NCI-H187 (cell line): ENCODE measurements at places on chromosomes 11 and 22.

DNA sequence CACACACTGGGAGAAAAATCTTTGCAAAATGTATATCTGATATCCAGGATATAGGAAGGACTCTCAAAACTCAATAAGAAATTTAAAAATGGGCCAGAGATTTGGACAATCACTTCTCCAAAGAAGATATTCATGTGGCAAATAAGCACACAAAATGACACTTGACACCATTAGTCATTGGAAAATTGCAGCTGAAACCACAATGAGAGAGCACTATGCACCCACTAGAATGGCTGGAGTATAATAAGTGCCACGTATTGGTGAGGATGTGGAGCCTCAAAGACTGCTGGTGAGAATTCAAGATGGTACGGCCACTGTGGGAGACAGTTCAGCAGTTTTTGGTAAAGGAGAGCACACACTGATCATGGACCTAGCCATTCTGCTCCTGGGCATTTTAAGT, 12.8 kb upstream of the OSBPL5 start:
- no peak for DNase-seq

- DNase-seq, result no peak
Measured at GRCh38 chr22:35407362-35407761, 7.4 kb downstream of the MCM5 start.

- DNase-seq, result no peak
Measured at GRCh38 chr11:78564490-78565467, 9.9 kb downstream of the NARS2 start.

DNA sequence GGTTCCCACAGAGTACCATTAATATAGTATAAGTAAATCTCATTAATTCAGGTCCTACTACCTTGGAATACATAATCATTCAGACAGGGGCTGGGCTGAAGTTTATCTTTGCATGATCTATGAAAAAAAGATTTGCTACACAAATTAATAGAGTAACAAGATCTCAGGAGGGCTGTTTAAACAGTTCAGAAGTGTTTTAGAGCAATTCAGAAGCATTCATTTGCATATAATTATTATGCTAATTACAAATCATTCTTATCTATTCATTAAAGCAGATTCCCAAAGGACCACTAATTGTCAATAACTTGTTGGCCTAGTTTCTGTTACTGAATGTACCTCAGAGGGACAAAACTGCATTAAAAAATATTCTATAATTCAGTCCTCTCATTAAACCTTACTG, 40.5 kb downstream of the PITPNB start:
- DNase-seq, result no peak

DNA sequence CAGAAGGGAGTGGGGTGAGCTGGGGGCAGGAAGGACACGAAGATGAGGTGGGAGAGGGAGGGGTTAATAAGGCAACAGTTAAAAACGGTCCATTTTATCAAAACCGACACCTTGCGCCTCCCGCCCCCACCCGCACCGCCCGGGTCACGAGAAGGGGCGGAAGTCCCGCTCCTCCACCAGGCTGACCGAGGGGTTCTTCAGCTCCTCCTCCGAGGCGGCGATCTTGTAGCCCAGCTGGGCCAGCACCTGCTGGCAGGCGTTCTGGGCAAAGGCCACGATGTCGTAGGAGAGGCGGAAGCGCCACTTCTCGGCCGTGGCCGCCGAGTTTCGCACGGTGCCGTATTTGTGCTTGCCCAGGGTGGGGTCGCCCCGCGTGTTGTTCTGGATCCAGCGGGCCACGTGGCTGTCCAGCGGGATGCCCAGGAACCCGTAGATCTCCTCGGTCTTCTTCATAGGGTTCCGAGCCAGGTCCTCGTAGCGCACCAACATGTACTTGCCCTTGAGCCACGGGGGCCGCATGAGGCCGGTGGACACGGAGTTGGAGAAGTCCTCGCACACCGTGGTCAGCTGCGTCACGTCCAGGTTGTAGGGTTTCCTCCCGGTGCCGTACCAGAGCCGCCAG, 15.8 kb downstream of the CHST1 start:
- no peak for DNase-seq

DNA sequence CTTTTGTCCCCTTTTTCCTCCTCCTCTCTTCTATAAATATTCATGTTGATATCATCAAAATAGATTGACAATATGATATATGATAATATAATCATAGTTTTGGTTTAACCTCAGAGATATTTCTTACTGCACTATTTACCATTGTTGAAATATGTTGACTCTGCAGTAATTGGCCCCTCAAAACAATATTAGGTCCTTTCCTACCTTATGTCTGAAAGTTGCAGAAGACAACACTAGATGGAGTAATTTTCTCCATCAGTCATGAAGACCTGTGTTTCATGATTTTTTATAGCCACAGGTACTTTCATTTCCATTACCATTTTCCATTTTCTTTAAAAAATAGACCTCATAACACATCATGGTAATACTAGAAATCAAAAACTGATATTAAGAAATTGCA, 284.4 kb downstream of the LUZP2 start:
- no peak for DNase-seq

- DNase-seq, result peak; percentile 50
Measured at GRCh38 chr22:44391481-44392445, 79.0 kb upstream of the SHISAL1 start.

DNA sequence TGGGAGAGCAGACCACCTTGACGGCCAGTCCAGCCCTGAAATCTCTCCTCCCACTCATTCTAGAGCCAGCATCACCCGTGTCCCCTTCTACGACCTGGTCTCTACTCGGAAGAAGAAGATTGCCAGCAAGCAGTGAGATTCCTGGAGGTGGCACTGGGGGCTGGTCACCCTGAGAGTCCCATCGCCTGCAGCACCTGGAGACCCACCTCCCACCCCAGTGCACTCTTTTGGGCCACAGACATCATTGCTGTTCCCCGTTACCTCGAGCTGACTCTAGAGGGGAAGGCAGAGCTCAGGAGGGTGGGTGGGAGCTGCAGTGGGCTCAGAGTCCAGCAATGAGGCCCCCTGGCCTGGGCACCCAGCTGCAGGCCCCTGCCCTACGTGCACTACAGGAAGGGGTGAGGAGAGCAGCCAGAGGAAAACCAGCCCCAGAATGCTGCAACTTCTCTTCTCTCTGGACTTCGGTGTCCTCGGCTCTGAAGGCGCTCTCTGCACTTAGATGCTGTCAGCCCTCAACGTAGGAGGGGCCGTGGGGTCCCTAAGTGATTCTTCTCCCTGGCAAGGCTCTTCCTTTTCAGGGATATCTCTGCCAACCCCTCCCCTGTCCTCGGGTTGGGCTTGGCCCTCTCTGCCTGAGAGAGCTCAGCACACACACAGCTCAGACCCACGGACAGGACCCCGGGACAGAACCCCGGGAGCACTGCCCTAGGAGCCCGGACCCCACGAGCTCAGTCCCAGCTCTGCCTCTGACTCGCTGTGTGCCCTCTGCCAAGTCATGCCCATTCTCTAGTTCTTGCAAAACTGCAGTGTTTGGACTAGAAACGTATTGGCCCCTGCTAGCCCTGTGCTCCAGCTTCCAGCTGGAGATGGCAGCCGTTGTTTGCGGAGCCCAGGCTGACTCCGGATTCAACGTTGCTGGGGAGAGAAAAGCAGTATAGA, 31.3 kb downstream of the CYTH4 start:
- DNase-seq, result no peak

DNA sequence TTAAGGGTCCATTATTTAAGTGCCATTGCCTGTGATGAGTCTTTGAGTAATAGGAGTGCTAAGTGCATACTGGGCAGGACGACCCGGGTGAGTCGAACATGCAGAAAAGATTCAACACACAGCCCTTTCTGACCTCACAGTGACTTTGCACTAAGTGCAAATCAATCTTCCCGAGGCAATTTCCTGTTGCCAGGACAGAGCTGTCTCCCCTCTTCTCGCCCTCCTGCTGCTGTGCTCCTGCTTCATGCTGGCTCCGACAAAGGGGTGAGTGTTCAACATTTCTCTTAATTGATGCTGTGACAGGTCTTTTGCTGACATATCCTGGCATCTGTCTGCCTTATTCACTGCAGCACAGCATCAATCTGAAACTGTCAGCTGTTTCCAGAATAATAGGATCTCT, 42.0 kb downstream of the MCHR1 start:
- DNase-seq, result no peak

- DNase-seq, result peak; percentile 24
Measured at GRCh38 chr11:83639995-83640758, 354.0 kb upstream of the CCDC90B start.

DNA sequence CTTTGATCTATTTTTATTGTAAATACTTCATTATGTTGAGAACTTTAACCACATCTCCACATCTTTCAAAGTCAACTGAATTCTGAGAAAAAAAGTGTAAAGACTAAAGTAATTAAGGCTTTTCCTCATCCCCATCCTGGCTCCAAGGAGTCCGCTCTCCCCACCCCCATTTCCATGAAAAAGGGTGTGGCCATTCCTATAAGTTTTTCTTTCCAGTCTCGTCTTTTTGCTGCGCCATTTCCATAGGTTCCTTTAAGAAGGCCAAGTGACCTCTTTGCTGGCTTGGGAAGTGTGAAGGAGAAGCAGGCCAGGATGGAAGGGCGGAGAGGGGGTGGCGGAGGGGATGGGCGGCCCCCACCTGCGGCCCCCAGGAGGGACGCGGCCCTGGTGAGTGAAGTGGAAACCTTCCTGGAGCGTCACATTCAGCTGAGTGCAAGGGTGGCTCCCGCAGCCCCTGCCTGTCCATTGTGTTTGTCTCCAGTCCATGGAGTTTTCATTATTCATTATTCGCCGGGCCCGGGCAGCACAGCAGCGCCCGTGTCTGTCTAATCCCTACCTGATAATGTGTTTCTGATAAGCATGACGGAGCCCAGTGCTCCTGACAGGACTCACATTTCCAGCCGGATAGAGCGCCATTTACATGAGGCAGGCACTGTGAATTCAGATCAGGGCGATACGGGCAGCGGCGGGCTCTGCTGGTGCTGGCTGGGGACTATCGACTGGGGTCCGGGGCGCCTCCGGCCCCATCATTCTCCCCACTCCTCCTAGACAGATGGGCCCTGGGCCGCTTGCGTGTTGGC, 739.8 kb downstream of the OPCML start:
- DNase-seq, result no peak

- no peak for DNase-seq
Measured at GRCh38 chr11:62540804-62541701, 5.6 kb downstream of the AHNAK start.

- no peak for DNase-seq
Measured at GRCh38 chr22:35479985-35480550, 60.6 kb upstream of the RASD2 start.

DNA sequence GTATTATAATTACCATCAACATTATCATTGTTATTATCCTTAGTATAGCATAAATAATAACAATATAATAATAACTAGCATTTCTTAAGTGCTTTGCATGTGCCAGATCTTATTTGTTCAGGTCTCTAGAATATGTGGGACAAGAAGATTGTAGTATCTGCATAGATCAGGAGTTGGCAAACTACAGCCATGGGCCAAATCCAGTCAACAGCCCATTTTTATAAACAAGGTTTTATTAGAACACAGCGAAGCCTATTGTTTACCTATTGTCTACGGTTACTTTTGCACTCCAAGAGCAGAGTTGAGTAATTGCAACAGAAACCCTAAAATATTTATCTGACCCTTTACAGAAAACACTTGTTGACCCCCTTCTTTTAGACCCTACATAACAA, 81.4 kb downstream of the SLC1A2 start:
- DNase-seq, result no peak

GRCh38 chr11:1854132-1854948, 1.5 kb downstream of the LSP1 start:
- no peak for DNase-seq

DNA sequence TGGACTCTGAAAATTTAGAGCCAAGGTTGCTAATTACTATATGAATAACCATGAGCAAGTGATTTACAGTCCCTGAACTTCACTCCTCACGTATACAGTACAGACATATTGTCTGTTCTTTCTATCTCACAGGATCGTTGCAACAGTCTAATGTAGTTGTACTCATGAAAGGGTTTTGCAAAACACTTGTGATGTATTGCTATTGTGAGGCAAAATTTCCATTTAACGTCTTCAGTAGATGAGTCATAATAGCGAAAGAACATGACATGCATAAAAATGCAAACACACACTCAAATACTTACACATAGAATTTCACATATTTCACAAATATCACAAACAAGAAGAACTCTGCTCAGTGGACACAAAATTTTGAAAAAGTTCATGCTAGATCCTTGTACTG, 134.6 kb upstream of the TRPC6 start:
- DNase-seq, result no peak

DNA sequence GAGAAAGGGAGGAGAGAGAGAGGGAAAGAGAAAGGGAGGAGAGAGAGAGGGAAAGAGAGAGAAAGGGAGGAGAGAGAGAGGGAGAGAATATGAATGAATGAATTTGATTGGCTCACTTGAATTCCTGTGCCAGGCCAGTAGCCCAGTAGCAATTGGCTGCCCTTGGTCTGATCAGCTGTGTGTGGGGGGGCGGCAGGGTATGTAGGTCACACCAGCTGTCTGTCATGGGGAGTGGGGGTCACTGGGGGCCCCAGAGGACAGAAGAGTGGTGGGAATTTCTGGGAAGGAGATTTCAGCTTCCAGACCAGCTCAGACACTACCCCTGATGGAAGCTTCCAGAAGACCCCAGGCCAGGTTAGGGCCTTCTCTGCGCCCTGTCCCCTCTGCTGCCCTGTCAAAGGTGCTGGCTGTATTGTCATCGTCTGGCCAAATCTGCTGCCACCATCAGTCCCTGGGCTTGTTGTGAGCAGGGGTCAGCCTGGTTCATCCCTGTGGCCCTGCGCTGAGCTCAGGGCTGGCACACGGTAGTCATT, 21.1 kb downstream of the MPPED1 start:
- no peak for DNase-seq

GRCh38 chr11:59218893-59219292, 6.2 kb upstream of the MPEG1 start:
- DNase-seq, result no peak

- DNase-seq, result no peak
Measured at GRCh38 chr11:61578819-61579675, 1.8 kb downstream of the SYT7 start.

DNA sequence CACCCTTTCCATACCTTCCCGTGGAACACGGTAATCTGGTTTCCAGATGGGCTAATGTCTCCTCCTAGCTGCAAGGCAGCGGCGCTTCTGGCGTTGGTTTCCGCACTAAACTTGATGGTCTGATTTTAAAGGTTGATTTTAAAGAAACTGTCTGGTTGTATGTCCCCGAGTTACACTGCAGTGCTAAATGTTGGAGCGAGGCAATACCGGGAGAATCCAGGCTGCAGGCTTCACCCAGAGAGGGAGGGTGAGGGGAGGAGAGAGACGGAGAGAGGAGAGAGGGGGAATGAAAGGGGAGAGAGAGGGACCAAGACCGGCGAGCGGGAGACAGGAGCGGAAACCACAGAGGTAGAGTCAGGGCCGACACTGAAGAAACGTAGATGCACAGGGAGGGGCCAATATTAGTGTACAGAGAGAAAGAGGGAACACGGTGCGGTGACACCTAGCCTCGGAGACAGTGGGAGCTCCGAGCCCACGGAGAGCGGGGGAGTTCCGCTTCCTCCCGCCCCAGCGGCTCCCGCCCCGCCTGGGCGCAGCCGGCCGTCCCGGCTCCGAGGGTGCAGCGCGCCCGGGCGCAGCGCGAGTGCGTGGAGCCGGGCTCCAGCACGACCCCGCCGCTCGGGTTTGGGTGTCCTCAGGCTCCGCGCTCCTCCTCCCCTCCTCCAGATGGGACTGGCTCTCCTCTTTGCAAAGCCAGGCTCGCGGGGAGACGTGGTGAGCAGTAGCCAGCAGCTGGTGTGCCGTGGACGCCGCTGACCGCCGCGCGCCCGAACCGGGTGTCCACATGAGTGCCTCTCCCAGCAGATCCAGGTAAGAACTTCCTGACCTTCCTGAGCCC, 71.9 kb upstream of the GRAMD1B start:
- no peak for DNase-seq
